ENCODE measurements at places on chromosomes 4 and X. TPM values are rescaled to one million over a fixed set of nuclear protein-coding genes. Genes with fewer than 3 reads are reported as not detected.

DNA sequence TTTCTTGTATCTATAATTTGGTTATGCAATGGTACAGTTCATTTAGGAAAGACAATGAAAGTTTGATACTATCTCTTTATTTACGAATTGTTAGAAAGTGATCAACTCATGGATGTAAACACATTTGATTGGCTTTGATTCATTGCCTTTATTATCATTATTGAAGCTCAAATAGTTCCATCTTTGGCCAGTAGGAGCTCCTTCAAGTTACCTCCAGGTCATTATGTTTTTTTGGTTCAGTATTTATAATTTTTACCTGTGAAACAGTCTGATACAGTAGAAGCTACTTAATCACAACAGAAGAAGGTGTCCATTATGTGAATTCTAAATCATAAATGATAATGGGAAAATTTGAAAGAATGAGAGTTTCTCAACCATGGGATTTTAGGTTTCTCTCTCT is 12.4 kb downstream of the NPY5R start:
- peaks cover 10% of the 10 kb centered on the region for H3K27me3 ChIP-seq
- no peak overlapping the region for H3K4me3 ChIP-seq
- H3K27ac ChIP-seq: no peak overlapping the region
- no peak for DNase-seq
- no peaks in the 10 kb centered on the region for H3K36me3 ChIP-seq
- H3K4me1 ChIP-seq: no peaks in the 10 kb centered on the region

- H3K27me3 ChIP-seq: no peaks in the 10 kb centered on the region
- H3K4me1 ChIP-seq: no peaks in the 10 kb centered on the region
- no peaks in the 10 kb centered on the region for H3K36me3 ChIP-seq
- H3K4me3 ChIP-seq: no peak overlapping the region
- no peak for DNase-seq
These were observed 15.4 kb upstream of the DOCK11 start for GRCh38 chrX:118480172-118480571.

GRCh38 chr4:159434871-159435241 is 332.0 kb downstream of the RAPGEF2 start:
- no peak overlapping the region for H3K27ac ChIP-seq
- peaks cover 24% of the 10 kb centered on the region for H3K27me3 ChIP-seq
- H3K36me3 ChIP-seq: no peaks in the 10 kb centered on the region
- no peak overlapping the region for H3K4me3 ChIP-seq
- DNase-seq: no peak

DIAPH2 gene
- total RNA-seq: 4.8 TPM

DNA sequence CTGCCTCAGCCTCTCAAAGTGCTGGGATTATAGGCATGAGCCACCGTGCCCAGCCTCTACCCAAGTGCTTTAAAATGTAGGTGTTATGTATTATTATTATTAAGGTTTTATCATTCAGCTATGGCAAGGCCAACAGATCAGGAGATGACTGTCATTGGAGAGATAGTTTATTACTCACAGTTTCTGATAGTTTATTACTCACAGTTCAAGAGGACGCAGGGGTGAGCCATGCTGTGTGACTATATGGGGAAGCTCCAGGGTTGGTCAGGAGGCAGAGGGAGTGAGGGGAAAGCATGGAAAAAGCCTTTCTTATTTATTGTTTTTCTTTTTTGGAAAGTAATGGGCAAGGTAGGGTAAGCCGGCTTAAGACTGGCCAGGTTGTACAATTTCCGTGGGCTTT is 25.4 kb upstream of the ARSD start:
- no peaks in the 10 kb centered on the region for H3K27me3 ChIP-seq
- H3K4me3 ChIP-seq: no peak overlapping the region
- H3K27ac ChIP-seq: no peak overlapping the region
- no peaks in the 10 kb centered on the region for H3K4me1 ChIP-seq

ADH6 gene
- total RNA-seq: not detected

DNA sequence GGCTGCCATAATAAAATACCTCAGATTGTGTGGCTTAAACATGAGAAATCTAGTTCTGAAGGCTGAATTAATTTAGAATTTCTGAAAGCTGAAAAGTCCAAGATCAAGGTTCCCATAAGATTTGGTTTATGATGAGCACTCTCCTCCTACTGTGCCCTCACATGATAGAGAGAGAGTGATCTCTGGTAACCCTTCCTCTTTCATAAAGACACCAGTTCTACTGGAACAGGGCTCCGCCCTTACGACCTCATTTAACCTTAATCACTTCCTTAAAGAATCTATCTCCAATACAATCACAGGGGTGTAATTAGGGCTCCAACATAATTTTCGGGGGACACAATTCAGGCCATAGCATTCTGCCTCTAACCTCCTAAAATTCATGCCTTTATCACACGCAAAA is 194.0 kb upstream of the MAB21L2 start:
- no peak for DNase-seq
- H3K27me3 ChIP-seq: no peaks in the 10 kb centered on the region
- no peak overlapping the region for H3K27ac ChIP-seq
- H3K36me3 ChIP-seq: peaks cover 29% of the 10 kb centered on the region
- H3K4me3 ChIP-seq: no peak overlapping the region

CCSER1 gene
- 0.42 TPM for total RNA-seq

SPANXN2 gene
- not detected for total RNA-seq

DNA sequence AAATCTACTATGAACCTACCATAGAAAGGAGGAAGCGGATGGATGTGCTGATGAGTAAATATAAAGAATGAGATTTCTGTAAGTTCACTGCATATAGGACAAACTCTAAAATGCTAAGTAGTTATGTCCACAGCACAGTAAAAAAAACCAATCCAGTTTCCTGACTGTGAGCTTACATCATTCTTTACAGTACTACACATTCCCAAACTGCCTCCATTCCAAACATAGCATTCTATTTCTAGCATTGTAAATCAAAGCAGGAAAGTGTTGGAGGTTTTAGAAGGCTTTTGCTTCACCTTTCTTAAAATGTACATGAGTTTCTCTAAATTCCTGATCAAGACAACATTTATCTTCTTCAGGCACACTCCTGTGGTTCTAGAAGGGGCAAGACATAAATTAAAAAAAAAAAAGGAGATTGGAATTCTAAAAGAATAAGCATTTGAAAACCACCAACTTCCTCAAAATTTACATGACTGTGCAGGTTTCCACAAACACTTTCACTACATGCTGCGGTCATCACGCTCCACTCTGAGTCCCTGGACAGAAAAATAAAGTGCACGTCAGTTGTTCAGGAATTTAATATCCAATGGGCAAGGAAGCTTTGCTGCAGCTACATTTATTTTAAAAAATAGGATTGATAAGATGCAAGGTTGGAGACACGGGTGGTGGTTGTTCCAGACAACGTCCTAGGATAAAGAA is 297.6 kb upstream of the STS start:
- no peaks in the 10 kb centered on the region for H3K4me1 ChIP-seq
- no peaks in the 10 kb centered on the region for H3K36me3 ChIP-seq
- DNase-seq: no peak
- no peak overlapping the region for H3K4me3 ChIP-seq
- H3K27ac ChIP-seq: no peak overlapping the region
- H3K27me3 ChIP-seq: no peaks in the 10 kb centered on the region

- no peak for DNase-seq
- no peaks in the 10 kb centered on the region for H3K4me1 ChIP-seq
- H3K4me3 ChIP-seq: no peak overlapping the region
- no peaks in the 10 kb centered on the region for H3K36me3 ChIP-seq
These were observed 235.8 kb upstream of the AADAT start for GRCh38 chr4:170325599-170325998.

DNA sequence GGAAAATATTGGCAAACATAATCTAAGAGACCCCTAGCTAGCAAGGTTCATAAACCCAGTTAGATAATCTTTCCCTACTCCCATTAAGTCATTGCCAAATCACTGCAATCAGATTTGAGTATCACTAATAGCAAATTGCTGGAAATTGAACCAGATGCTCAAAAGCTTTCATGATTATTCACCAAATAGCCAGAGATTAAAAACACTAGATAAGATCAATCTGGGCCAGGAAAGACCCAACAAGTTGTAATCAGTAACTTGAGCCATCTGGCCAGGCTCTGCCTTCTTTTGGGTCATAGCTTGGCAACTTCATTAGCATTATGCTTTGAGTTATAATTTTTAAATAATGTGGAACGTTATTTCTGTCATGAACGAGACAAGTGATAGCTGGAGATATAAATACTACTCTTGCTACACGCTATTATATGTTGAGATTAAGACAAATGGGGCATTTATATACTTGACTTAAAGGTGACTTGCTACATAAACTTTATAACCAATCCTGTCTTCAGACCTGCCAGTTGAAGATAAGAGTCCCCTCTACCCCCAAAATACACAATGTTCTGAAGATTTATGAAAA is 196.6 kb upstream of the EDNRA start:
- H3K4me1 ChIP-seq: no peaks in the 10 kb centered on the region
- H3K27me3 ChIP-seq: no peaks in the 10 kb centered on the region
- H3K4me3 ChIP-seq: no peak overlapping the region
- H3K27ac ChIP-seq: no peak overlapping the region

NUDT10 gene
- total RNA-seq: 2.9 TPM

DNA sequence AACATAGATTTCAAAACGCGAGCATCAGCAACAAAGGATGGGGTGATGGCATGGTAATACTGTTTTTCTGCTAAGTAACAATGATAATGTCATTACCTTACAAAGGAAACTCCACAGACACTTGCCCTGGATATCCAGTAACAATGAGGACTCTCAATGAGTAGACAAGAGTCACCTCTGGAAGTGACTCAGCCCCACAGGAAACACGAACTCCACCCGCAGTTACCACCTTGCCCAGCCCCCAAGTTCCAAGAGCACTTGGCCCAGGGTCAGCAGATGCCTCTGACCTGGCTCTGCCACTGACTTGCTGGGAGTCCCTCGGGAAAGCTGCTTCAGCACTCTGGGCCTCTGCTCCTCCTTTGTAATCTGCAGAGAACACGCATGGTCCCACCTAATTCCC is 110.3 kb upstream of the MAP3K15 start:
- peak overlapping the region; percentile 72 for H3K27ac ChIP-seq
- H3K4me1 ChIP-seq: peaks cover 53% of the 10 kb centered on the region
- H3K36me3 ChIP-seq: peaks cover 19% of the 10 kb centered on the region
- H3K4me3 ChIP-seq: no peak overlapping the region

DNA sequence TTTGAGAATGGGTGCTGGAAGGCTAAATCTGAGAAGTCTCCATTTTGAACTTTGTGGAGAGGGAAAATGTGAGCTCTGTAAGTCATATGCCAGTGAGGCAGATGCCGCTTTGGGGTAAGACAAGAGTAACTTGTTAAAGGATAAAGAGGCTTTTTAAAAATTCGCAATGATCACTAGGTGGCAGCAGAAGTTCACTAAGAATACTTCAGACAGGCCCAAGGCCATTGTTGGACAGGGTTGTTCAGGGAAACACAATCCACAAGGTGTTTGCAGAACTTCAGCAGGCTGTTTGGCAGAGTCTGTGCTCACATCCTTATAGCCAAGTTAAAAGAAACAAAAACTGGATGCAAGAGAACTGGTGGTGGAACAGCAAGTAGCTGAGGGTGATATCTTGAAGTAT is 13.7 kb upstream of the PIGA start:
- DNase-seq: no peak
- H3K36me3 ChIP-seq: no peaks in the 10 kb centered on the region
- no peak overlapping the region for H3K4me3 ChIP-seq
- H3K27ac ChIP-seq: no peak overlapping the region

CNOT6L gene
- total RNA-seq: 88.8 TPM

- DNase-seq: no peak
- no peaks in the 10 kb centered on the region for H3K27me3 ChIP-seq
- H3K4me1 ChIP-seq: peaks cover 24% of the 10 kb centered on the region
- H3K27ac ChIP-seq: no peak overlapping the region
- H3K36me3 ChIP-seq: peaks cover 2% of the 10 kb centered on the region
These were observed 58.0 kb upstream of the KLF3 start for GRCh38 chr4:38605753-38606586.

- no peak overlapping the region for H3K27ac ChIP-seq
- H3K36me3 ChIP-seq: no peaks in the 10 kb centered on the region
- H3K4me1 ChIP-seq: peaks cover 1% of the 10 kb centered on the region
- no peaks in the 10 kb centered on the region for H3K27me3 ChIP-seq
- H3K4me3 ChIP-seq: no peak overlapping the region
These were observed 310.5 kb downstream of the CFAP299 start for GRCh38 chr4:80646061-80646460.

Measured in activated naive CD8-positive, alpha-beta T cell treated with anti-CD3 and anti-CD28 coated beads for 36 hours (primary cell).